Stimulated activated naive CD4-positive, alpha-beta T cell treated with Interleukin-2 at 50 U/mL for 16 hours (primary cell): ENCODE measurements at places on chromosomes 11 and 22.
A peak's percentile ranks its signal among the peaks of the same experiment; 100 is the strongest.

DNA sequence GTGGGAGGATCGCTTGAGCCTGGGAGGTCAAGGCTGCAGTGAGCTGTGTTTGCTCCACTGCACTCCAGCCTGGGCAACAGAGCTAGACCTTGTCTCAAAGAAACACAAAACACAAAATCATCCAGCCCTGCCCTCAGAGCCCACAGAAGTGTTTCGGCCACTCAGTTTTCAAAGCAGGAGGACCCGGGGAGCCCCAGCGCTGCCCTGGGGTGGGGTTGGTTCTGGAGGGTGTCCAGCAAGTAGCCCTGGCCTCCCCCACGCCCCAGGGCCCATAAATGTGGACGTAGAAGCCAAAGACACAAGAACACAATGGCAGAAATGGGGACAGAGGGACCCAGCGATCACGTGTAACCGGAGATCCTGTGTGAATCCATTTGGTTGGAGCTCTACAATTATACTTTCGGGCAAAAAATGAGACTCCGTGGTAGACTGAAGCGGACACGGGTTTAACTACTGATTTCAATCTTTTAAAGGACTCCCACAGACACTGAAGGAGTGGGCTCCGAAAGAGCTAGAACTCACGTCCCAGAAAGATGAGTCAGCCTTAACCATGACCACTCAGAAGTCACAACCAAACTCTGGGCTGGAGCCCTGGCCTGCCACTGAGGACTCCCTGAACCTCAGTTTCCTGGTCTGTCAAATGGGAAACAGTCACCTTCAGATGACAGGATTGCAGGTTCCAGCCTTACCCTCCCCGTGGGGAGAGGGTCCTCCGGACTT, 9.0 kb upstream of the CYTH4 start:
- peak; percentile 22 for DNase-seq

DNA sequence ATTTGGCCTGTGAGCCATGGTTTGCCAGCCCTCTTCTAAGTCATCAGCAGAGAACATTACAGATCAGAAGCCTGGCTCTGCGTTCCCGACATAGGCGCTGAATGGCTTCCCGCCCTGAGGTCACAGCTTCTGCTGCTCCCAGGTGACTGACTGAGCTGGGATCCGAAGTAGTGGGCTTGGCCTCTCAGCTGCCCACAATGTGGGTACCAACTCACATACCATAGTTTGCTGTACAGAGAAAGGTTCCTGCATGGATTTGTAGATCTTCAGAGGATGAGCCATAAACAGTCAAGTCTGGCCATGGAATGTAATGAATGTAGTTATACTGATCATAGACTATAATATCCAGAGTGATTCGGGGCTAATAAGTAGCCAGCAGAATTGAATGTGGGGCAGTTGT, 42.6 kb downstream of the TEAD1 start:
- DNase-seq, result no peak

DNA sequence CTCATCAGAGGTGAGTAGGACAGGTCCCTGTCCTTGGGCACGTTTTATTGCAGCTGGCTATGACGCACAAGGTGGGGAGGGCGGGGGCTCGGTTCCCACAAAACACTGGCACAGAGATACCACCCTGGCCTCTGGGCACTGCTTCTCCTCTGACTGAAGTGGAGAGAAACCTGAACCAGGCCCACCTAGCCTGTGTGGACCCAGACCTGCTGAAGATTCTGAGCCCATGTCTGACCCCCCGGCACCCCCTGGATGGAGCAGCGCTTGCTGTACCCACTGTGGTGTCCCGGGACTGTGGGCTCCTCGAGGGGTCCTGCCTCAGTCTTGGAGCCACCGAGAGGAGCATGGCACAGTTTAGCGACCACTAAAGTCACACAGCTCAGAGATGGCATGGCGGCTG, 72.6 kb downstream of the PARVB start:
- DNase-seq, result no peak

GRCh38 chr11:134795017-134795416, 383.0 kb upstream of the B3GAT1 start:
- DNase-seq, result no peak

GRCh38 chr11:70220920-70221319, 17.8 kb downstream of the FADD start:
- DNase-seq, result no peak

GRCh38 chr11:42870480-42870879, 441.3 kb upstream of the API5 start:
- DNase-seq, result no peak

DNA sequence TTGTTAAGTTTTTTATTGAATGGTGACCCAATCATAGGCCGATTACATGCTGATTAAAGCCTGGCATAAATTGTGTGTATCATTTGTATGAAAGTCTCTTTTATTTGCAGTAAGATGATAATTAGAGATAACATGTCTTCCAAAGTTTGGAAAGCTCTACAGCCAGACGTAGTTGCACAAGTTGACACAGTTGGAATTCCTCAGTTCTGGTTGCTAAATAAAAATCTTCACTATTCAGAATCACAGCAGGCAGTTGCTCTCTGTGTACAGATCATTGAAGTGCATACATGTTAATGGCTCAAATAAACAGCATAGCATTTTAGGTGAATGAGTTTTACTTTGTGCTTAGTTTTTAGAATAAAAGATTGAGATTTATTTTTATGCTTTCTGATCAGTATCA, 69.5 kb downstream of the ARHGAP42 start:
- DNase-seq, result no peak

GRCh38 chr11:96827164-96827563, 437.4 kb downstream of the JRKL start:
- no peak for DNase-seq

GRCh38 chr11:39817241-39817640, 1642.2 kb downstream of the LRRC4C start:
- DNase-seq, result no peak

- no peak for DNase-seq
Observed at GRCh38 chr22:36864454-36865215, 3.8 kb downstream of the NCF4 start.

DNA sequence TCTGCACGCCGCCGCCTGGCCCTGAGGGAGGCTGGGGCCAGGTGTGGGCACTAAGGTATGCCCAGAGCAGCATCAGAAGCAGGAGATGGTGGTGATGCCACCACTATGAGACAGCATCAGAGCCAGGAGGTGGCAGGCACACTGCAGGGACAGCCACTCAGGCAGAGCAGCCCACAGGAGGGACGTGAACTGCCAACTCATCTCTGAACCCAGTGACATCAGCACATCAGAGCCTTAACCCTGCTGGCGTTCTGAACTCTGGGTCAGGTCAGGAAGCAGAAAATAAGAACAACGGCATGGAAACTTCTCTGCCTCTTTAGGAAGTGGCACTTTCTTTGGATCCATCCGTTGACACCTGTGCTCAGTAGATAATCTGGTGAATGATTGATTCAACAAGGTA, 14.7 kb upstream of the IFT27 start:
- peak; percentile 0 for DNase-seq

DNA sequence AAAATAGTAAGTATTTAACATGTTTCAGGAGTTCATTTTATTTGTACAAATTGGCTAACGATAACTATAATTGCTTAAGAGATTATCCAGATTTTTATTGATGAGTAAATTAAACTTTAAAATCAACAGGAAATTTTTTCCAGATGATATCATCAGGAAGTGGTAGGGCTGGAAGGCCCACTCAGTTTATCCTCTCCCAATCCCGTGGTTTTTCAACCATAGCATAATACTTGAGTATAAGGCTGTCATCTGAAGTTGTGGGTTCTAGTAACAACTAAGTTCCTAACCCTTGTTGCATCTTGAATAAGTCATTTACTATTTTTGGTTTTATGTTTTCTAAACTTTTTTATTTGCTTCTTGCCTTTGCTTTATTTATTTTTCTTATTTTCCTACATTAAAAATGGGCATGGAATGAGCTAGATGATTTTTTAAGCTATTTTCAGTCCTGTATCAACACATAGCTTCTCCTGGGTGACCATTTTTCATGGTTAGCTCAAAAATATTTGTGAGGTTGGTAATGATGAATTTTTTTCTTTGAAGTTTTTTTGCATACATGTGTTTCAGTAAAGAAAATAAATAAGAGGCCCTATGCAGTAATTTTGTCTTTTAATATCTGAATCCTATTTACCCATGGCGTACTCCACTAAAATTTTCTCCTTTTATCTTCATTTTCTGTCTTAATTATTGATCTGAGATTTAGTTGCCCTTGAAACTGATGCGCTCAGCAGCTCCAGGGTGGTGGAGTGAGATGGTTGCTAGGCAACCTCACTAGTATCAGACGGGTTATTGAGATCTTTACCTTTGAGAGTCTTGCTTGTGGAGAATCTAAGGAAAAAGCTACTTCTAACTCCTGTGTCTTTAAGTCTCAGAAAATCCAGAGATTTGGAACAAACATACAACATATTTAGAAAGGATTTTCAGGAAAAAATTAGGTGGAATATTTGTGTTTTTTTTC, 452.0 kb upstream of the CCDC179 start:
- DNase-seq, result no peak

DNA sequence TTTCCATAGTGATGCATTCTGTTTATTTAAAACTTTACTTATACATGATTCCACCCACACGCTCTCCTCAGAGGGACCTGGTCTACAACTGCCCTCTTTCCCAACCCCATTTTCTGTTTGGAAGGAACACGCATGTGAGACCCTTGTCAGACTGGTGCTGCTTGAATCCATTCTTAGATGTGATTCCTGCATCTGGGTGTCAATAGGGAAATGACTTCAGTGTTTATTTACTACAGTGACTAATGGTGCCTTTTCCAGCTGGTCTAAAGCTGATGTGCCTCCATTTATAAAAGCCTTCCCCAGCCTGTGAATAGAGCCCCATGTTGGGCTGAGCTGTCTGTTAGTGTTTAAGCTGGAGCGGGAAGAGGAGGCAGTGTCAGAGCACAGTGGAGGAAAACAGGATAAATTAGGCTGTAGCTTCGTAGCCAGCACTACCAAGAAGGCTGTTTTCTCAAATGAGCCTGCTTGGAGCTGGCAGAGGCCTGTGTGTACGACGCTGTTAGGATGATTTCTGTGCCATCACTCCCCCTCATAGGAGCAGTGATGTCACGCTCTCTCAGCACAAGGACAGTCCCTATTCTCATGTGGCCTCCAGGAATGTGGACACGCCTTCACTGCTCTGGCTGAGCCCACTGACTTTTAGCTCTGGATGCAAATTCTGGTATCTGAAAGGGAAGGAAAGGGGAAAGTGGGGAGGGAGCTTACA, 18.9 kb upstream of the C11orf96 start:
- DNase-seq, result no peak

DNA sequence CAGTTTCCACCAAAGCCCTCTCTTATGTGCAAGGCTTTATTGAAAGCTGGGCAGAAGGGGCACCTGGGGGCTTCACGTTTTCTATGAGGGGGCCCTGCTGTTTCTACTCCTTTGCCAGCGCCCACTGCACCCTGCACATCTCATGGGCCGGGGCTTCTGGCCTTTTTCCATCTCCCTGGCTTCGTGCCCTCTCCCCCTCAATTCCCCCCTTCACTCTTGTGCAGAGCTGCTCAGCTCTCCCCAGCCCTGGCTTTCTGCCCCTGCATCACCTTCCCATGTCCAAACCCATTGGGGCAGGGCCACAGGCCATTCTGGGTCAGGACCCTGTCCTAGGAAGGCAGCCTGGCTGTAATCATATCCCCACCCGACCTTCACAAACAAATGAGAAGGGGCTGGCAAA, 36.5 kb downstream of the MCM5 start:
- no peak for DNase-seq

GRCh38 chr11:33706546-33706945, 5.9 kb upstream of the C11orf91 start:
- DNase-seq, result no peak

GRCh38 chr11:19474954-19475721, 234.4 kb upstream of the E2F8 start:
- DNase-seq, result no peak
